GM12865 (cell line): ENCODE measurements at places on chromosomes 4 and X.

- DNase-seq = peak; percentile 78
Observed at GRCh38 chr4:6278801-6279197, 9.1 kb downstream of the WFS1 start.

DNA sequence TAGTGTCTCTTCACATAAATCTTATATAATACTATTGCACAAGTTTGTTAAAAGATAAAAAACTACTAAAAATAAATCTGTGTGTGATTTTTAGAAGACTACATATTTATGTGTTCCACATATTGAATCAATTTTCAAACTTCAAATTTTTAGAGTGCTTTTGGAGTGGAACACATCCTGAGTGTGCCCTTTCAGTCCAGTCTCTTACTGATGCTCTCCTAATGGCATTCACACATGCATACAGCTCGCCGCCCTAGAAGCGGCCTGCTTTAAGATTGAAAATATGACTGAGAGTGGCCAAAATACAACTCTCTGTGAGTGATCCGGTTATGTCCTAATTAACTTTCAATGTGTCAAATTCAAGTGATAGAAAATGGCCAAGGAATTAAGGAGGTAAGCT lies 628.8 kb downstream of the ANKRD50 start:
- no peak for DNase-seq

- no peak for DNase-seq
Observed at GRCh38 chr4:7561557-7561956, 126.8 kb upstream of the PSAPL1 start.

GRCh38 chrX:1910207-1910470 lies 295.3 kb downstream of the ASMT start:
- DNase-seq = no peak

GRCh38 chrX:8927701-8928100 lies 106.2 kb downstream of the FAM9B start:
- DNase-seq = no peak

GRCh38 chrX:16063921-16064320 lies 59.4 kb upstream of the GRPR start:
- no peak for DNase-seq

- DNase-seq = no peak
Observed at GRCh38 chr4:173517781-173518424, 12.1 kb downstream of the HAND2 start.

- DNase-seq = no peak
Observed at GRCh38 chrX:120090208-120090607, 12.7 kb upstream of the RHOXF2B start.

GRCh38 chr4:176292920-176293319 lies 23.9 kb upstream of the ASB5 start:
- no peak for DNase-seq

DNA sequence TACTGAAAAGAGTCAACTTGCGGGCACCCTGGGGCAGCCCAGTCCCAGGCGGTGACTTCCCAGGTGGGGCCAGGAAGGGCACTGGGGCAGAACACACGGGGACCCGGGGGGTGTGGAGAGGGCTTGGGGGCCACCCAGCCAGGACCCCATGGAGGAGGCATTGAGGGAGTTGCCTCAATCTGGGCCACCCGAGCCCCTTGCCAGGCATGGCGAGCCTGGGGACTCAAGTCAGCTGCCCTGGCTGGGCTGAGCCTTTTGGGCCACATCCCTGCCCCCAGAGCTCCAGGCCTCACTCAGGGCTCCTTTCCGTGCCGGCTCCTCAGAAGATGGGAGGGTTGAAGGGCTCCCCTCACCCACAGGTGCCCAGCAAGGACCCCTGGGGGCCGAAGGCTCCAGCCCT lies 6.6 kb upstream of the CPLX1 start:
- no peak for DNase-seq

- DNase-seq = no peak
Observed at GRCh38 chr4:15054541-15054940, 52.3 kb downstream of the CPEB2 start.

DNA sequence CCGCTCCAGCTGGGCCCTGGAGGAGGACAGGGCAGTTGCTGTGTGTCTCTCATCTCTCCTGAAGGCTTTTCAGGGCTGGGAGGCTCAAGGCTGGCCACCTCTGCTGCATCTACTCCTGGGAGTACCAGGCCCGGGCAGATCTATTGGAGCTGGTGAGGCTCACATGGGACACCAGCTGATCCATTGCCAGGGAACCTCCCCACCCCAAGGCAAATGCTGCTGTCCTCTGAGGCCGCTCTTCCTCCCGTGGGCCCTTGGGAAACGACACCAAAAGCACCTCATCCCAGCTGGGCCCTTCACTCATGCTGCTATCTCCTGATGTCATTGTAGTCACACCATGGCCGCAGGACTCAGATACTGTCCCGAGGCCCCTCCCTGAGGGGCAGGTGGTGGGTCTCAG lies 3.6 kb downstream of the UBL4A start:
- no peak for DNase-seq

DNA sequence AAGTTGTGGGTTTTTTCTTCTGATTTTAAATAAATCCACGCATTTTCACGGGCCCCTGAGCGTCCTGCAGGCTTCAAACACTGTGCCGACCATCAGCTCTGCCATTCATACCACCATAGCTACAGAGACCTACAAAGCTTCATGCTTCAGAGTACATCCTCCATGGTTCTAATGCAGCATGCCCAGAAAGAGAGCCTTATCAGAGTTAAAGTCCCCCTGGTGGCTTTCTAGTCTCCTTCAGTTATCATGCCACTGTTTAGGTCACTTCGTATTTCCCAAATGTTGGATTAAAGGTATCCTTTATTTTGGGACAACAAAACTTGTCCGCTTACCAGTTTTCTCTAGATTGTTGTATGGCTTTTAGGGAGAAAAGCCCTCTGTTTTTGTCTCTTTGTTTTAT lies 66.7 kb upstream of the VCX2 start:
- no peak for DNase-seq

- no peak for DNase-seq
Observed at GRCh38 chr4:858041-858481, 32.1 kb upstream of the CPLX1 start.

DNA sequence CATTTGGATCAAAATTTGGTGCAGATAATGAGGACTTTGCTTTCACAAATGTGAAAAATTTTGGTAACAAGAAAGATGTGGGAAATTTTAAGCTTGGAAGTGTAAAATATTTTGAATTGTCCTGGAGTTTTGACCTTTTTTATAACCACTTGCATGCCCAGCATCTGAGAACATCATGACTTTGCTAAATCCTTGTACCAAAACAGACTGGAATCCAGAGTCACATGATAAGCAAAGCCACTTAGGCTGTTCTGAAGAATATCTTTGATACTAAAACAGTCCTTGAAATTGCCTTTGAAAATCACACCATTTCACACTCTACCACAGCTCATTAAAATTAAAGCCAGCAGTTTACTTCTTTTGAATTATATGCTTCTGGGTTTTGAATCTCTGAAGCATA lies 2.5 kb upstream of the PPM1K start:
- DNase-seq = no peak

DNA sequence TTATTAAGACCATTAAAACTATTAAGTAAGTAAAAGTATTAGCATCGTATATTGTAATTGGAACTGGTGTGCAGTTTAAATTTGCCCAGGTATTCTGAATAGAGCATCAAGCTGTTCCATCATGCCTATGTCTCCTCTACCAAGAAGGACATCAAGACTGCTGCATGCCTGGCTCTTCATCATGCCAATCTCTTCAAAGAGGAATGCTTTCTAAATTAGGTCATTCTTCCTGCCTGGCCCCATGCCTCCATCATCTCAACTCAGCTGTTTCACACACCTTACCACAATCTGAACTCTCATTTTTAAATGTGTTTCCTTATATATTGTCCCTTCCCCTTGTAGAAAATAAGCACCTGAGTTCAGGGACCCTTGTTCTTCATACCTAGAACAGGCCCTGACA lies 270.5 kb upstream of the PPARGC1A start:
- no peak for DNase-seq

GRCh38 chr4:54017308-54017707 lies 47.1 kb downstream of the CHIC2 start:
- DNase-seq = no peak

DNA sequence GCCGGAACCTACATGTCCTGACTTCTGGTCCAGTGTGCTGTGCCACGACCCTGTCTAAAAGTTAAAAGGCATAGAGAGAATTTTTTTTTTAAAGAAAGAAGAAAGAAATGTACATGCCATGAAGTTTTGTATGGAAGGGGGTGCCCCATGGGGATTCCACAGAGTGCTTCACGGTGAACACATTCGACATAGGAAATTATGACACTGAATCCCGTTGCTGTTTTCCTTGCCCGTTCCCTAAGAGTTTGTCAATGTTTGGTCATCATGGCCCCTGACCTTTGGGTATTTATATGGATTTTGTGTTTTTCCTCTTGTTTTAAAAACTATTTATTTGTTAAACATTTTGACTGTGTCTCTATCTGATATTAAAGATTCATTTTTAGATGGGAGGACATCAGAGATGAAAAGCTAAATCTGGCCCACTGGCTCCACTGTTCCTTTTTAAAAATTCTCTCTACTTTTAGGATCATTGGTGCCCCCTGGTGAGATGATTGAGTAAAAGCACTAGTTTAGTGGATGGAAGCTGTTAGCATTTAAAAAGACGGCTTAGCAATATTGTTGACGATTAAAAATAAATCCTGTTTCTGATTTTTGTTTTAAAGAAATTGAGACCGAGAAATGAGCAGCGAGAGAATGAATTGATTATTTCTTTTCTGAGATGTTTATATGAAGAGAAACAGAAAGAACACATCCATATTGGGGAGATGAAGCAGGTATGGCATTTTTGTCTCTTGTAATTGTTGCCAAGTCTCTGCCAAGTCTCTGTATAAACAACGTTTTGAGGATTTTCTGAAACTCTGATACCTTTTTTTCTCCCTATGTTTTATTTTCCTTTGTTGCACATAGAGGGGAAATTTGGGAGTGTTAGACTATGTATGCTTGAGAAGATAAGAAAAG lies 75.0 kb downstream of the PTTG2 start:
- peak; percentile 71 for DNase-seq

- peak; percentile 83 for DNase-seq
Observed at GRCh38 chr4:38857354-38858096, 908 bp upstream of the TLR6 start.

DNA sequence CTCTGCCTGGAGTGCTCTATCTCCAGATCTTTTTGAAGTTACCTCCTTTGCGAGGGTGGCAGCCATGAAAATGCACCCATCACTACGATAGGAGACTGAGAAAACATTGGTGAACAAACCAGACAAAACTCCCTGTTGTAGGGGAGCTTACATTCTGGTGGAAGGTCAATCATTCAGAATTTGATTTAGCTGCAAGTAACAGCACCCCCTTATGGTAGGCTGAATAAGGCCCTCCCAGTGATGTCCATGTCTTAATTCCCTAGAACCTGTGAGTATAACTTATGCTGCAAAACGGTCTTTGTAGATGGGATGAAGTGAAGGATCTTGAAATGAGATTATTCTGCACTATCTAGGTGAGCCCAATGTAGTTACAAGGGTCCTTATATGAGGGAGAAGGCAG lies 5.6 kb upstream of the TEC start:
- peak; percentile 73 for DNase-seq

DNA sequence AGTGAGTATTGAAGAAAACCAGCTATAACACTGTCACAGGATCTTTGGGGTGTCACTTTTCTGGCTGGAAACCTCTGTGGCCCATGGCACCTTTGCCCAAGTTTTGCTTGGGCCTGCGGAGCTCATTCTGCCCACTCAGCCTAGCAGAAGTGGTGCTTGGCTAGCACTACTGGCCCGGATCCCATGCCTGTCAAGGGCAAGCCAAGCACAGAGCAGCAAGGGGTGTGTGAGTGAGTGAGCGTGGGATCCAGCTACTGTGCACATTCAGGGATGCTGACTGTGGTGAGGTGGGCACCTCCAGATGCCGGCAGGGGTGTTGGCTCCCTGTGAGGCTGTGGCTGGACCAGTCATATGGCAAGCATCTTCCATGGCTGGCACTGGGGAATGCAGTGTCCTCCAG lies 55.4 kb upstream of the RASGEF1B start:
- DNase-seq = no peak

- DNase-seq = no peak
Observed at GRCh38 chr4:38563707-38564495, 100.1 kb upstream of the KLF3 start.

DNA sequence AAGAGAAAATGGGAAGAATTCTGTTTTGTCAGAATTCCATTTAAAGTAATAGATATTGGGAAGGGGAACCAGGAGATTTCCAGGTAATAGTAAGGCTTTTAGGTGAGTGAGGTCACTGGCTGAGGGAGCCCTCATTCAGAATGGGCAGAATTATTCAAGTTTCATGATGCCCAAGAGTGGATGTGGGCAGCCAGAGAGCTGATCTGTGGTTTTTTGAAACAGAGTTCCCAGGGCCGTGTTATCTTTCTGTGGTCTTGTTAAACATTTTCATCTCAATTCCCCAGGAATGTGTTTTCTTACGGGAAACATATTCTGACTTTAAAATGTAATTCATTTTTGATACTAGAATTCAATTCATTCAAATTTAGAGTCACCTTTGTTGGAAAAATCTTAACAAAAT lies 182.0 kb upstream of the AADAT start:
- peak; percentile 58 for DNase-seq

DNA sequence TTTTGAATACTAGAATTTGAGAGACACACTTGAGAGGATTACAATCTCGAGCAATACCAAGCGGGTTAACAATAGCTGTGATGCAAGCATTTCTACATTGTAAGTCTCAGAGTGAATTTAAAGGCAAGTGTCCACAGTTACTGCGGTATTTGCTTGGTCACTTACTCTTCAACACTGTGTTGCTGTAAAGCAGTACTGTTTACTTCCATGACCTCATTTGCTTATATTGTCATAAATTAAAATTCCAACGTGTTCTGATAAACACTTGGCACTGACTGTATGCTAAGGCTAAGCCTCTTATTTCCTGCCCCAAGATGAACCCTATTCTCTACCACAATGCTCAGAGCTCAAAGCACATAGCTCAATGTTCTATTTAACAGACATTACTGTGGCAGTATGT lies 11.1 kb downstream of the EXOC1L start:
- DNase-seq = no peak

DNA sequence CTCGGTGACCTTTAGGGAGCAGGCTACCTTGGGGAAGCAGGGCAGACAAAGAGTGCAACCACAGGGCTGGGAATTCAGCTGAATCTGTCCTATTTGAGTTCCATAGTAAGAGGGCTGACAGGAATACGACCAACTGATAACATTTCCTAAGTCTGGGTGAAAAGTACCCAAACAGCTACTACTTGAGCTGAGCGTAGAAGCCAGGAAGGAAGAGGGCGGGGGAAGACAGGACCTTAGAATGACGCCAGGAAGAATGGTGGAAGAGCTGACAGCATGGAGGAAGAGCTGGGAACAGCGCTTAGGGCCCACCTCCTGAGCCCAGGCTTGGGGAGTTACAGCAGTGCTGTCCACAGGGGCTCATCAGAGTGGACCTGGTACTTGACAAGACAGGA lies 14.4 kb downstream of the MECP2 start:
- DNase-seq = no peak

GRCh38 chr4:138576684-138577083 lies 334.5 kb upstream of the SLC7A11 start:
- peak; percentile 47 for DNase-seq

DNA sequence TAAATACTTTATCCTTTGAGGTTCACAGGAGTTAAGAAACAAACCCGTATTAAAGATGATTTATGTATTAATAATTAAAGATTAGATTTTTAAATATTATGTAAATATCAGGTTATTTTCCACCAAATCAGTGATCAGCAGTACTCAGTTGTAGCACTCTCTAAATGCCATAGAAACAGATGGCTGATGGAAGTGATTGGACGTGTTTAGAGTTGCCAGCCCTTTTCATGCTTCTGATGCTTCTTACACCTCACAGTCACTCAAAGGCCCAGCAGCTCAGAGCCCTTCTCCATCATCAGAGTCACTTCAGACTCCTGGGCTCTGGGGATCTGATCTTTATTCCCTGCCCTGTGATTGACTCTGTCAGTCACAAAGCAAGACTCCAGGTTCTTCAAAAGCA lies 170.1 kb upstream of the PGRMC2 start:
- no peak for DNase-seq
